Upper lobe of right lung (tissue), 1 donor: ENCODE measurements at places on chromosomes 6 and 20. TPM values are rescaled to one million over a fixed set of nuclear protein-coding genes. Genes with fewer than 3 reads are reported as not detected.

DNA sequence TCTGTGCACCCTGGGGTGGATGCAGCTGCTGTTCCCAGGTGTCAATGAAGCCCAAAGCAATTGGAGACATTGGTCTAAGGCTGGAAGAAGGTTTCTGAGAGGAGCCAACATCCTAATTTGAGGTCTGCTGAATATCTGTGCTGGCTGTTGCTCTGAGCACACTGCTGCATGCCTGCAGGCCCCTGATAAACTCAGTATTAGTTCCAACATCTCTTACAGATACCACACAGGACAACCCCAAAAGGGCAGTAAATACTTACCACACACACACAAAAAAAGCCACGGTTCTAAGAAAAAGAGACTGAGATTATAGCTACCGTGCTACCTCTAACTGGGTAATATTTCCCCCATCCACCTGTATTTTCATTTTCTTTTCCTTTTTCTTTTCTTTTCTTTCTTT is 164.3 kb upstream of the SOX4 start:
- peaks cover 10% of the 10 kb centered on the region for H3K4me1 ChIP-seq
- H3K4me3 ChIP-seq = no peak overlapping the region
- H3K36me3 ChIP-seq = no peaks in the 10 kb centered on the region
- no peak for DNase-seq
- H3K27ac ChIP-seq = no peak overlapping the region

- H3K27me3 ChIP-seq = no peaks in the 10 kb centered on the region
- H3K4me3 ChIP-seq = no peak overlapping the region
- H3K27ac ChIP-seq = peak overlapping the region; percentile 67
- no peaks in the 10 kb centered on the region for H3K36me3 ChIP-seq
- H3K4me1 ChIP-seq = peaks cover 23% of the 10 kb centered on the region
These were observed 31.3 kb upstream of the ADGRF1 start for GRCh38 chr6:47073125-47074110.

DNA sequence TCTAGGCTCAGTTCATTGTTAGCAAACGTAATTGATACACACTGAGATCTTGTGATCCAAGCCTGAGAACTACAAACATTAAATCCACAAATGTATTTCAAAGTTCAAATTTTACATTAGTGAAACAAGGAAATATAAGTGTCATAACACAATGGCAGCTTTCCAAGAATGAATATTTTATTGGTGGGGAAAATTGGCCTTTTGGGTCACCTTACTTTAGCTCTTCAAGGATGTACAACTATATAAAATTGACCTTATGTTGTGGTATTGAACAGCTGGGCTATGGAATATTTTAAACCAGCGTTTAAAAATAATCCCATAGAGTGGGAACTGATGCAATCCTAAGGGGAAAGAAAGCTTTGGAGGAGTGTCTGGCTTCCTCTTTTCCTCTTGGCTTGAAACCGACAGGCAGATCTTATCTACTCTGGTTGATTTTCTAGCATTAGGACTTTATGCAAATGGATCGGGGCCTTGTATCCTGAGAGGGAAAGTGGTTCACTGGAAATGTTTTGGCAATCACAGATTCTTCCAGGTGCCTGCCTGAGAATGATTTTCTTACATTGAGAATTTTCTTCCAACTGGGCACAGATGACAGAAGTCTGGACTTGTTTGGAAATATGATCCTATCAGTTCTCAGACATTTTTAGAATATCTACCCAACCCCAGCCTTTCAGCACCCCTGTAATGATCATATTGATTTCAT is 184.8 kb upstream of the ECI2 start:
- no peaks in the 10 kb centered on the region for H3K36me3 ChIP-seq
- no peak overlapping the region for H3K4me3 ChIP-seq
- H3K4me1 ChIP-seq = peaks cover 31% of the 10 kb centered on the region
- no peak for DNase-seq
- no peak overlapping the region for H3K27ac ChIP-seq
- H3K27me3 ChIP-seq = no peaks in the 10 kb centered on the region

DNA sequence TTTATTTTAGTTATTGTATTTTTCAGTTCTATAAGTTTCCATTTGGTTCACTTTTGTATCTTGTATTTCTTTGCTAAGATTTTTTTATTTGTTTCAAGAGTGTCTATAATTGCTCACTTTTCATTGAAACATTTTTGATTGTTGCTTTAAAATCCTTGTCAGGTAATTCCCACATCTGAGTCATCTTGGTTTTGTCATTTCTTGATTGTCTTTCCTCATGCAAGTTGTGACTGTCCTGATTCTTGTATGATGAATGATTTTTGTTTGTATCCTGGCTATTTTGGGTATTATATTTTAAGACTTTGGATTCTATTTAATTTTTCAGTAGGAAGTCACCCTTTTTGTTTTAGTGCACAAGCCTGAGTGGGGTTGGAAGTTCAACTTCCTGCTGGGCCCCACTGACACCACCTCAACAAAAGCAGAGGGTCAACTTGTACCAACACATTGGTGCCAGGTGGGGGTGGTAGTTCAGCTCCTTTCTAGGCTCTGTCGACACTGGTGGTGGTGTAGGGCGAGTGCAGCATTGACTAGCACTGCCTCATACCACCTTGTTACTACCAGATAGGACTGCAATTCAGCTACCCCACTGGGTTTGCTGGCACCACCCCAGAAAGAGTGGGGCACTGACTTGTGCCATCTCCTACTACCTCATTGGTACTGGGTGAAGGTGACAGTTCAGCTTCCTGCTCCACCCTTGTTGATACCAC is 8.8 kb downstream of the RSPH3 start:
- DNase-seq = no peak
- no peaks in the 10 kb centered on the region for H3K27me3 ChIP-seq
- no peak overlapping the region for H3K4me3 ChIP-seq
- no peak overlapping the region for H3K27ac ChIP-seq
- no peaks in the 10 kb centered on the region for H3K4me1 ChIP-seq

GRCh38 chr6:26087284-26088115 is at the start of gene HFE:
Gene HFE, plus strand, starts transcription at chr6:26087429. Its CDS starts 12 bp downstream, at chr6:26087441.
- H3K36me3 ChIP-seq = no peaks in the 10 kb centered on the region
- H3K4me1 ChIP-seq = peaks cover 10% of the 10 kb centered on the region
- H3K27me3 ChIP-seq = no peaks in the 10 kb centered on the region
- H3K4me3 ChIP-seq = peak within 1 kb of the TSS; percentile 74
- H3K27ac ChIP-seq = peak within 1 kb of the TSS; percentile 91

Gene CST2
- not detected for total RNA-seq

GRCh38 chr6:65638047-65638831 is 68.8 kb downstream of the EYS start:
- no peak for DNase-seq
- H3K4me3 ChIP-seq = no peak overlapping the region
- no peaks in the 10 kb centered on the region for H3K4me1 ChIP-seq
- no peaks in the 10 kb centered on the region for H3K36me3 ChIP-seq

DNA sequence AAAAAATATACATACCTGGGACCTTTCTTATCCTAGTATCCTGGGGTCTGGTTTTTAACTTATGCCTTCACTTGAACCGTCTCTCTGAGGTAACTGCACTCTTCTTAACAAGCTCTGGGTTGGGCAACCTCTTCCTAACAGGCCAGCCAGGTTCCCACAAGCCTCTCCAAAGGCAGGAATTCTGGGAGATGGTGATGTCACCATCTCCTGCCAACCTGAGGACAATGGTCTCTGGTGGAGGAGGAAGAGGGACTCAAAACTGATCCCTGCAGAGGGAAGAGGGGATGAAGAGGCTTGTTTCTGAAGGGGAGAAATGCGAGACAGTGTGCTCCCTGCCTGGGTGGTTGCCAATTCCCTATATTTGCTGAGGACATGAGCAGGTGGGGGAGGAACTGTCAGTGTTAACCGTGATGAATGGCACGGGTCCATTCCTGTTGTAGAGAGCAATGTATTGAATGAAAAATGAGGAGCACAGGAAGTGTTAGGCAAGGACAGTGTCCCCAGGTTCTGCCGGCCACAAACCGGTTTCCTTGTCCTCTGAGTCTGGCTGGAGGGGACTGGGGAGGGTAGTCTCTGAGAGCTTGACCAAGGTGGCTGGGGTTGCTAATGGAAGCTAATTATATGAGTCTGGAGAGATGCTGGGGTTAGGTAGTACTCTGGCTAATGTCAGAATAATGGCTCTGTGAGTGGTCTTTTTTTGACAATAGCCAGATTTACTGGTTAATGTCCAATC is 95.5 kb downstream of the KCNB1 start:
- H3K4me3 ChIP-seq = no peak overlapping the region
- no peaks in the 10 kb centered on the region for H3K36me3 ChIP-seq
- no peaks in the 10 kb centered on the region for H3K4me1 ChIP-seq
- no peak overlapping the region for H3K27ac ChIP-seq
- DNase-seq = no peak
- no peaks in the 10 kb centered on the region for H3K27me3 ChIP-seq

Gene DDX43
- 2.5 TPM for total RNA-seq

Gene PLTP
- total RNA-seq = 65.9 TPM

Gene RIPPLY2
- not detected for total RNA-seq
